ENCODE measurements at places on chromosomes 2 and 18. TPM values are rescaled to one million over a fixed set of nuclear protein-coding genes. Genes with fewer than 3 reads are reported as not detected.

DNA sequence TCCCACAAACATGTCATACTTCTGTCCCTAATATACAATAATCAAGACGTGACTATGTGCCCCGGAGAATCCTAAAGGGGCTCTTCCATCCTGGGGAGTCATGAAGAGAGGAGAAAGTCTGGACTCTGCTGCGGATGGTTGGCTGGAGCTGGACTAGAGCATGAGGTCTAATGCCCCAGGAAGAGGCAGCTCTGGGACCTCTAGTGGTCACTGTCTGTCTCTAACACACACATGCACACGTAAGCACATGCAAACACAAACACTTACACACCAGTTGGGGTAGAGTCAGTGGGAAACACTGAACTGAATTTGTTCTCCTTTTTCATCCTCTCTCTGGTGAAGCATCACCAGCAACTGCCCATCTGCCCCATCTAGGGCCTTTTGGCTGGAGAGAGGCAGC lies 271.6 kb downstream of the TDRD15 start:
- DNase-seq, result no peak

- no peak for DNase-seq
Measured at GRCh38 chr2:86785456-86785855, 5.3 kb downstream of the CD8A start.

MPP4 gene
- total RNA-seq, result 140 TPM

NFATC1 gene
- total RNA-seq, result 4.5 TPM

DNA sequence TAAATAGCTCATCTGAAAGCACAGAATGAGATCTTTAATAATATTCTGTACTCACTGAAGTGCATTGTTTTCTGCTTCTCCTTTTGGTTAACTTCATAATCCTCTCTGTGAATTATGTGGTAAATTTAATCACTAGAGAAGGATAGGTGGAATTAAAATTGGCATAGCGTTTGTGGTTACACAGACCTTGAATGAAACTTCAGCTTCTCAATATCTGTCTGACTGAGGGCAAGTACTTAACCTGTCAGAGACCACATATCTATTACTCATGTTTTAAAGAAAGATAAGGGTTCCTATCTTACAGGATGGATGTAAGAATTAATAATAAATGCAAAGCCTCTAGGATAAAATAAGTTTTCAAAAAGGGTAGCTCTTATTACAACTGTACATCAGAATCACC lies 861.8 kb downstream of the TRIB2 start:
- no peak for DNase-seq

HTRA2 gene
- total RNA-seq, result 40.9 TPM

DNA sequence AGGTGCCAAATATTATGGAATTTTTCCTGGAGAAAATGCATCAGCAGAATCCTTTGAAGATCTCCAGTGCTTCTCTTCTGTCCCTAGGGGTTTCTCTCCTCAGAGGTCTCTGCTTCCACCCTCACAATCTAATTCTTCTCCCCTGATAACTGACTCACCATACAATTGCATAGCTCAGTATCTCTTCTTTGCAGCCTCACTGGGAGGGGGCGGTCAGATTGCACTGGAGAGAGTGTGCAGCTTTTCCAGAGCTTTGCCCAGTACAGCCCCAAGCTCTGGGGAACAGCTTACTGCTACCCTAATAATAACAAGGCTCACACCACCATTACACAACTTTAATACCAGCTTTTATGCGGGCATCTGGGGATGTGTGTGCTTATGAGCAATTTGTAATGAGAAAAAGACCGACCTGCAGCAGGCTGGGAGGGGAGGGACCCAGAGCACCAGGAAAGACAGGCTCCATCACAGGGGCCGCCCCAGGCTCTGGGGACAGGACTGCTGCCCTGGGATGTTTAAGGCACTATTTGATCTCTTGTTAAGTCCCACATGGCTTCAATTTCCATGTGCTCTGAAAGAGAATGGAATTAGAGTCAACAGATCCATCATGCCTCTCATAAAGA lies 276.6 kb upstream of the SIX2 start:
- DNase-seq, result peak; percentile 50

- DNase-seq, result no peak
Measured at GRCh38 chr2:219421323-219421722, 3.1 kb downstream of the DES start.

EHD3 gene
- total RNA-seq, result 10.9 TPM

NCKAP5 gene
- total RNA-seq, result 0.40 TPM

DNA sequence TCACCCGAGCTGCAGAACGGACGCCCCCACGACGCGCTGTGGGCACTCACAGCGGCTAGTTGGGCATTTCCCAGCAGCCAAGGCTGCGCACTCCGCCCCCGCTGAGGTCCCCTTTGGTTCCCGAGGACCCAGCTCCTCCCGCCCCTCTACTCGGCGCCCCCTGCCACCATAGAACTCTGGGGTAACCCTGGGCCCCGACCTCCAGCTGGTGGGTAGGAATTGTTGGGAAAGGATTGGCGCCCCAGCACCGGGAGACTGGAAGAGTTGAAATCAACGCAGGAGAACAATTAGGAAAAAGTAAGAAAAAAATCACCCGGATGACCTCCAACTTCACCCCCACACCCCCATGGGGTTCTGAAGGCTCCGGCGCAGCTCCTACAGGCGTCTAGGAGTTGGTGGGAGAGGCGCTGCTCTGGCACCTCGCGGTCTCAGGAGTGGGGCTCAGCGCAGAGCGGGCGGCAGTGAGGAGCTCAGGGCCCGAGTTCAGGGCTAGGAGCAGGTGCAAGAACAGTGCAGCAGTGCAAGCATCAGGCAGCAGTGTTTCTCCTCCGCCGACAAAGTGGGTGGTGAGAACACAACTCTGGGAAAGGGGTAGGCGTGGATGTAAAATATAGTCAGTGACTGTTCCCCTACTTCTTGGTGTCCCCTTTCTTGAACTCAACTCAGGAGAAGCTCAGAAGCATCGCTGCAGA lies 14.0 kb downstream of the POU3F3 start:
- DNase-seq, result no peak

POTEC gene
- total RNA-seq, result not detected

ABCB11 gene
- total RNA-seq, result not detected

DNA sequence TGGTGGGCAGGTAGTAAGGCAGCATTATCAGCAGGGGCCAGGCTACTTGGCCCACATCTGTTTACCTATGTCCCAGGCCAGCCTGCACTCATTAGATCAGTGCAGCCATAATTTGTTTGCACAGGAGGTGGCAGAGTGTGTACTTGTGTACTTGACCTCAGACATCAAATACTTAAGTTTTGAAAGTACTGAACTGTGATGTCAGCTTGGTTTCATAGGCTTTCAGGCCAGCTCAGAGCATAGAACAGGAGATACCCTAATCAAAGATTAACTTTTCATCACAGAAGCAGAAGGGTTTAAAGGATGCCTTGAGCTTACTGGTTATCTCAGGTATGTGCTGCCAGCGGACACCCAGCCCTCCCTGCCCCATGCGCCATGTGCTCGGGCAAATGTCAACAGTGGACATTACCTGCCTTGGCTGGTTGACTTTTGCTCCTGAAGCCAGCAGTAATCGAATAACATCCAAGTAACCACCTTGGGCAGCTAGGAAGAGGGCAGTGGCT lies 33.2 kb downstream of the ANKRD29 start:
- DNase-seq, result no peak

- peak; percentile 33 for DNase-seq
Measured at GRCh38 chr2:84022810-84023431, 436.2 kb downstream of the SUCLG1 start.
